Pulmonary artery endothelial cell (primary cell): ENCODE measurements at places on chromosomes 12 and 14. TPM values are rescaled to one million over a fixed set of nuclear protein-coding genes. Genes with fewer than 3 reads are reported as not detected.

- DNase-seq: no peak
These were observed 42.1 kb downstream of the CCDC85C start for GRCh38 chr14:99561864-99562263.

Gene LRRC10
- total RNA-seq: not detected in 2 replicates

DNA sequence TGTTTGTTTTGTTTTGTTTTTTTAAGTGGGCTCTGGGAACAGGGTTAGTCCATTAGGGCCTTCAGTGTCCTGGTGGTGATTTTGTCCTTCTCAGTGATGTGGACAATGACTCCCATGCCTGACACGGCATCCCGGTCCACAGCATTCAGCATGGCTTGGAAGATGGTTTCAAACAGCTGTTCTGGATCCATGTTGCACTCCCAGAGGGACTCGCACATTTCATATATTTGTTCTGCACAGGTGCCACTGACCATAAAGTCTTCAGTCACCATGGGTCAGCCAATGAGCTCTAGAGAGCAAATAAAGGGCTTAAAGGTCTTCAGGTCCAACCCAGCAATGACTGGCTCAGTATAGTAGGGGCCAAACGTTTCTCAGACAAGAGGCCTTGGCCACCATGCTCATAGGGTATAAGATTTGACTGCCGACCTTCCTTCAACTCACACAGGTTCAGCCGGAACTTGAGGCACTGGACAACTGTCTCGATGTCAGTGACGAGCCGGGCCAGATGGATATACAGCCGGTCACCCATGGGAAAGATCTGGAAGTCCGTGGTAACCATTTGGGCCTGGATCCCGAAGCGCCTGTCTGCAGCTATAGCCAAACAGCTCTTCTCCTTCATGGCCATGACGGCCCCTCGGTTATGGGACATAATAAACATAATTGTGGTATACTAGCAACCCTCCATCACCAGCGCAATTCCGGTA is 18.0 kb downstream of the OR10P1 start:
- DNase-seq: no peak

Gene CDC42BPB
- 113 and 121 TPM in 2 replicates for total RNA-seq

DNA sequence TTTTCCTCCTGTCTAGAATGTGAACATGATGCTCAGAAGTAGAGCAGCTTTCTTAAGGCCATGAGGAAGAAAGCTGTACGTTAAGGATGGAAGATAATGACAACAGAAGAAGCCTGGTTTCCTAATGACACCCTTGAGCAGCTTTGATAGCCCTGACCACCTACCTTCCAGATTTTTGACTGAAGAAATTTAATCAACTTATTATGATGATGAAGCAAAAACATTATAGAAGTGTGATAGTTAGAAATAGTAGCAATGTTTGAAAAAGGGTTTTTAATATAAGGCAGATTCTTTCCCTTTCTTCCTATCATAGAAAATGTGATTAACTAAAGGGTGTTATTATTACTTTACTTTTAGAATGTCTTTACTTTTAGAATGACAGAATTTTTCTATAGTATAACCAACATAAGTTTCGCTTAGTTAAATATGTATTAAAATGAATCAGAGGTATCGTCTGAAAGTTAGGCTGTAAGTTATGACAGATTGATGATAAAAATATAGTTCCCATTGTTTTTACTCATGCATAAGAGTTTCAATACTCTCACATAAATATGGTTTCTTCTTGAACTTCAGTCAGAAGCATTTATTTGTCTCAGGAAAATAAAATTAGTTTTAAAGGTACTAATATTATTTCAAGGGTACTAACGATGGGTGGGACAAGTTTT is 50.1 kb upstream of the PPFIA2 start:
- DNase-seq: no peak

DNA sequence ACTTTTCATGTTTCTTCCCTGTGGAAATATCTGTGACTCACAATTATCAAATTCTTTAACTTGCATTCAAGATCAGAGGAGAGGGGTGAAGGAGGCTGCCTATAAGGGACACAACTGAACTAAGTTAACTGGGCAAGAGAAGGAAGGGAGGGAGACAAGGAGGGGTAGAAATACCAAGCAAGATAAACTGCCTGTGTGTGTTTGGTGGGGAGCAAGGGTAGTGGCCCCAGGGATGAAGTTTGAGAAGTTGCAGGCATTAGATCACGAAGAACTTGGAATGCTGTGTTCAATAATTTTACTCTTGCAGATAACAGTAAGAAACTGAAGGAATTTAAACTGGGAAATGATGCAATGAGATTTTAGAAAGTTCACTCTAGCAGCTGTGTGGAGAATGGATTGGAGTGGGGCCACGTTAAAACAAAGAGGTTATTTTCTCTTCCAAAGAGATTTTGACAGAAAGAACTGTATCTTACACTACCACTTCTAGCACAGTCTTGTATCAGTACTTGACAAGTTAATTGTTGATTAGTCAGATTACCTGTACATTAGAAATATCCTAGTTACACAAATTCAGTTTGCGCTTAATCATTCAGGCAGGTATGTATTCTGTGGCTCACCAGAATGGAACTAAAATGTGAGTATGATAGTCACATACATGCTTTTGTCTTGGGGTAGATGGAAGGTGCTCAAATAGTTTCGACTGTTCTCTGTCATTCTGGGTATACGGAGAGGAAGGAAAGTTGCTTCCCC is 7.4 kb downstream of the PKP2 start:
- DNase-seq: no peak

- no peak for DNase-seq
These were observed 27.6 kb downstream of the BHLHE41 start for GRCh38 chr12:26097046-26097878.

Gene FGD4
- total RNA-seq: 25.6 and 30.4 TPM in 2 replicates

DNA sequence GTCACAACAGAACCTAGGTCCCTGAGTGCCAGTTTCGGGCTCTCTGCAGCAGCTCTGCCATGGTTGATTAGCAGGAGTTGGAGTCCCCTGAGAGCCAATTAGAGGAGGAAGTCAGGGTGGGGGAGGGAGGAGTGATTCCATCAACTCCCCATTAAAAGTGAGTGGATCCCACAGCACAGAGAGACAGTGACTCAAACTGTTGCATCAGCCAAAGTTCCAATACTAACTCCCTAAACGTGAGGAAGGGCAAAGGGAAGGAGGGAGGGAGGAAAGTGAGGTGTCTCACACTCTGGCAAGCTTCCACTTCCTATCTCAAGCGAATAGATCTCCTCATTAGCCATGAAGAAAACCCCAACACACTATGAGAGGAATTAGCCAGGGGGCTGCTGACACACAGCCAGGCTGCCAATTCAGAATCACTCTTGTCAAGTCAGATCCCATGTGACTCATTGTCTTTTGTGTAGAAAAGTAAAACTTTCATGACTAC is 23.6 kb downstream of the OR11H4 start:
- no peak for DNase-seq

Gene P3H3
- total RNA-seq: 66.5 and 83.1 TPM in 2 replicates

DNA sequence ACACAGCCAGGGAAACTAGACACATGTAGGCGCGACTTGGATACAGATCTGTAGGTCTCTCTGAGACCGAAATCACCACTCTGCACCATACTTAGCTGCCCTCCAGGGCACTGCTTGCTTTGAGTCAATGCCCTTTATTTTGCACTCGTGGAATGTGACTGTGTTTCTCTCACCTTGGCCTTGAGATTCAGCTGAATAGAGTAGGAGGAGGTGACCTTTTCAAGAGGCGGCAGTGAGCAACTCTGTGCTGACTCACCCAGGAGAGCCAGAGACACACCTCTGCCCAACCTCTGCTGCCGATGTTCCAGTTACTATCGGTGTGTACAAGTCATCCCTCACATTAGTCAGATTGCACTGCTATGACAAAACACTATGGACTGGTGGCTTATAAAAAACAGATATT is 583.4 kb downstream of the VRK1 start:
- DNase-seq: no peak

DNA sequence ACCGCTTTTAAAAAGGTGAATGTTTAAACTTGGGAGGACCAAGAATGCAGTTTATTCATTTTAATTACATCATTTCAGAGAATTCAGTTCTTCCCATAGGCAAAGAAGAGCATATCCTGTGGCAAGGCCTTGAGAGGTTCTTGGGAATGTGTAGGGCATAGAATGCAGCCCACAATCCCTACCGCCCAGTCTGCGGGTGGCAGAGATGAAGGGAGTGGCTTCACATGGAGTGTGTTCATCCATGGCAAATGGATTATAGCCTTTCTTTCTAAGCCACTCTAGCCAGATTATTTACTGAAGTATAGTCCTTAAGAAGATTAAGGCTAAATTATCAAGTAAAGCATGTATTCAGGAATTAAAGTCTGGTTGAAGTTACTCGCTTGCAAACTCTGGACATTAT is 97.4 kb downstream of the TSPAN8 start:
- no peak for DNase-seq

Gene ASCL1
- total RNA-seq: not detected in 2 replicates

DNA sequence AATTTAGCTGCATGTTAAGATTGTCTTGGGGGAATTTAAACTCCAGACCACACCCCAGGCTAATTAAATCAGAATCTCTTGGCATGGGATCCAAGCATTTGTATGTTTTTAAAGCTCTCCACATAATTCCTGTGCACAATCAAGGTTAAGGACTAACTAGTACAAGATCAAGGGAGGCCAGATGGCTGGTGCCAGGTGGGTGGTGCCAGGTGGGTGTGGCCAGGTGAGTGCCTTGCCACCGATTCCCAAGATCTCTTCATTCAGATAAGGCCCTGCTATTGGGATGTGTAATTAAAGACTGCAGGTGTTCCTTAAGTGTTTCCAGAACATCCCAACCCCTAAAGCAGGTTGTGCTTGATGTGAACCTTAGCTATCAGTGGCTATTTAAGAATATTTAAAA is 75.1 kb downstream of the NRXN3 start:
- no peak for DNase-seq

GRCh38 chr14:26867171-26867757 is 269.4 kb upstream of the NOVA1 start:
- no peak for DNase-seq

DNA sequence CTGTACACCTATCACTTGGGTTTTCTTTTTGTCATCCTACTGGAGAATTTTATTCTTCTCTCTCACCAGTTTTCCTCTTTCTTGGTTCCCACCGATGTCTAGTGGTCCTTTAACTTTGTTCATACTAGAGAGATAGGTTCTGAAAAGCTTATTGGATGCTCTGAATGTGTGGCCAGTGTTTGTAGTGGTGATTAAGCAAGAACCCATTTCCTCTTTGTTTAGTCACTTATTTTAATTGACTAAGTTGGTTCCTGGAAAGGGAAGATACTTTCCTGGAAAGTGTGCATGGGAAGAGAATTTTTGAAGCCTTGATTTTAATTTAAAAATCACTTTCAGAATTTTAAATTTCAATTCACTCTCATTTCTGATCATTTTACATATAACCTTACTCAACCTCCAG is 127.2 kb downstream of the OTOGL start:
- peak; percentile 47 for DNase-seq

DNA sequence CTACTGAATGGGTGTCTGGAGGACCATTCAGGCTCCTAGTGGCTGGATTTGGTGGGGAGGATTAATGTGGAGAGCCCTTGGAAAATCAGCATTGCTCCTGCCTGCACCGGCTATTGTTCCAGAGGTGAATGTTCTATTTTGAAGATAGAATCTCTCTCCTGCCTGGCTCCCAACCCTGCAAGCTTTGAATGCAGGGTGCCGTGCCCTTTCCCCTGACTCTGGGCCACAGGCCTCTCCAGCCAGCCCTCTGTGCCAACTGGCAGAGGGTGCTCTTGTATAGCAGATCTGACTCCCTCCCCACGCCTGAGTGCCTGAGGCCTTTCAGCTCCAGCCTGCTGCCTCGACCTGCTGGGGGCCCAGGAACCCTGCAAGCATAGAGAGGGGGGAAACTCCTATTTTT is 106.8 kb downstream of the TMEM260 start:
- no peak for DNase-seq

Gene SOAT2
- total RNA-seq: not detected in 2 replicates

DNA sequence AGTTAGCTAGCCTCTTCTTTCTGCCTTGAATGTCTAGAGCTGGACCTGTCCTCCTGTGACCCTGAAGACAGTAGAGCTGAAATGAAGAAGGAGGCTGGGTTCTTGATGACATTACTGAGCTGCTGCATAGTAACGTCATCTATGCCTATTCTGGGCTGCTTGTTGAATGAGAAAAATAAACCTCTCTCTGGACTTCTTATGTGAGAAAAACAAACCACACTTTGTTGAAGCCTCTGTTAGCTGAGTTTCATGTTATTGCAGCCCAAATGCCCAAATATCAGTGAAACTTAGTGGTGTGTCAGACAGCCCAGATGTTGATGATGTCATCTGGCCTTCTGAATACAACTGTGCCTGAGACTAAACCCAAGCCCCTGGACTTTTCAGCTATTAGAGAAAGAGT is 67.0 kb upstream of the MAX start:
- DNase-seq: no peak

DNA sequence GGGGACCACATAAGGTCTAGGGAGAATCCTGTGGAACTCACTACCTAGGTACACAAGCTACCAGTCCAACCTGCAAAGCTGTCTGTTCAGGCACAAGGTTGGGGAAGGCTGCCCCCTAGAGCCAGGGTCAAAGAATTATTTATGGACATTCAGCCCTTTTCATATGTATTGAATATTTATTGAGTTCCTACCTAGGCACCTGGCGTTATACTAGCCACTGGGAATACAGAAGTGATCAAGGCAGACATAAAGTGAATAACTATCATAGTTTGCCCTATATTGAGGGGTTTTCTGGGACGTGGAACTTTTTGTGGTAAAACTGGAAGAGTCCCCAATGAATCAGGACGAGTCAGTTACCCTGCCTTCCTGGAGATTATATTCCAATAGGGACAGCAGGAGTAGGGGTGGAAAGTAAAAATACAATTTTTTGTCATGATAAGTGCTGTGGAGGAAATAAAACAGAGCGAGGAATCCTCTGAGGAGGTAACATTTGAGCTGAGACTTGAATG is 5.8 kb upstream of the SLC48A1 start:
- no peak for DNase-seq

DNA sequence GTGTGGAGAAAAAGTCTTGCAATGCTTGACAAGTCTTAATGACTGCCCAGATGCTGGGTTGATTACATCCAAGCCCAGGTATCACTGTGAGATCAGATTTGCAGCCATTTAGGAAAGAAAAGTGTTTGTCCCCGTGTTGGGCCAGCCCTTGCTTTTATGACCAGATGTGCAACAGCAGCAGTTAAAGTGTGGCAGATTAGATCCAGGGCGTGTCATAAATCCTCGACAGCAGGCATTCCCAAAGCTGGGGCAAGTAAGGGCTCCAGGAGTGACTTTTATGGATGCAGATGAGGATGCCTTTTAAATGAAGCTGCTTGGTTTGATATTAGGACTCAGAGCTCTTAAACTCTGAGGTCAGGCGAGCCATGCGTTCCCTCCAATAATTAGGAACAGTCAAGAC is 1.7 kb downstream of the SMOC1 start:
- DNase-seq: no peak

Gene CARMIL3
- under 0.01 and 0.04 TPM in 2 replicates for total RNA-seq

GRCh38 chr12:14846042-14846587 is 2.8 kb upstream of the ART4 start:
- DNase-seq: no peak

Gene PLXNC1
- 0.53 and 0.71 TPM in 2 replicates for total RNA-seq

DNA sequence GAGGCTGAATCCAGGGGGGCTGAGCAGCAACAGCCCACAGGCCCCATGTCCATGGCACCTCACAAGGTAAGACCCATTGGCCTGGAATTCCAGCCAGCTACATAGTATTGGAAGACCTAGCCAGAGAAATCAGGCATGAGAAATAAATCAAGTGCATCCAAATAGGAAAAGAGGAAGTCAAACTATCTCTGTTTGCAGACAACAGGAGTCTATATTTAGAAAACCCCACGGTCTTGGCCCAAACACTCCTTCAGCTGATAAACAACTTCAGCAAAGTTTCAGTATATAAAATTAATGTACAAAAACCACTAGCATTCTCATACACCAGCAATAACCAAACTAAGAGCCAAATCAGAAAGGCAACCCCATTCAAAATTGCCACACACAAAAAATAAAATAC is 16.9 kb downstream of the PDE6H start:
- DNase-seq: no peak

GRCh38 chr14:51684760-51685159 is 33.0 kb downstream of the FRMD6 start:
- no peak for DNase-seq
